T-helper 17 cell (primary cell): ENCODE measurements at places on chromosomes 6 and 20.

DNA sequence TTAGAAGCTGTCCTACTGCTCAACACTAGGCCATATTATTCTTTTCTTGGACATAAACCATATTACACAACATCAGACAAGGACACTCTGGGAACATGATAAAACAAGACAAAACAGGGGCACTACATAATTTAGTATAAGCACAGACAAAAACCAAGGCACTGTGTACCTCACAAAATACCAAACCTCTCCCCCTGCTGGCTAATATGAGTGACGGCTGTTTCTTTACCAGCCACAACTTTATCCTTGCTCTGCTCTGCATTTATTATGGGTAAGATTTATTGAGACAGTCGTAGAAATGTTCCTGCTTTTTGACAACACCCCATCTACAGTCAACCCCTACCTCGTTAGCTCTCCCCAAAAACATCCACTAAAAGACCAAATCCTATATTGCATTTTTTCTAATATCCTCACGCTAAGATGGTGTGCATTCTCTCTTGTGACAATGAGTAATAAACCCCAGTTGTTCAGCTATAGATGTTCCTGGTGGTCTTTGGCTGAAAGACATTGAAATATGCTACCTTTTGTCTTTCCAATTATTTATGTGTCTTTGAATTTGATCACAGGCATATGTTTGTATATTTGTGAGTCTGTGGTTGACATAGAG lies 23.8 kb upstream of the POLR1H start:
- DNase-seq: no peak

DNA sequence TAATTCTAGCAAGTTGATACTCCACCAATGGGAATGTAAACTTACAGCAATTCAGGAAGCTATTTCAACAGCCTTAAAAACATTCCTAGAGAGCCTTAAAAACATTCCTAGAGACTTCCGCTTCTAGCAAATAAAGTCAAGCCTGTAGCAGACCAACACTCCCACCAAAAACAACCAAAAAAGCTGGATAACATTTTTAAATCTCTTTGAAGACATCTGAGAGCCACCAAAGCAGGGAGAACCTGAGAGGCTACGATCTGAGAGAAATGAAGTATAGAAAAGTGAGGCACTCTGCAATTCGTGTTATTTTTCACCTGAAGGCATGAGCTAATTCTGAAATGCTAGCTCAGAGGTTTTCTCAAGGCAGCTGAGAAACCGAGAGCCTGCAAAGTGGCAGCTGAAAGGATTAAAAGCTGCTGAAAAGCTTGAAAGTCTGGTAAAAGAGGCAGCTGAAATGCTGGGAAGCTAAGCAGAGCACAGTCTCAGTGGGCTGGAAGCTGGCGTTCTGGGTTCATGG lies 20.9 kb downstream of the GPR63 start:
- DNase-seq: no peak

DNA sequence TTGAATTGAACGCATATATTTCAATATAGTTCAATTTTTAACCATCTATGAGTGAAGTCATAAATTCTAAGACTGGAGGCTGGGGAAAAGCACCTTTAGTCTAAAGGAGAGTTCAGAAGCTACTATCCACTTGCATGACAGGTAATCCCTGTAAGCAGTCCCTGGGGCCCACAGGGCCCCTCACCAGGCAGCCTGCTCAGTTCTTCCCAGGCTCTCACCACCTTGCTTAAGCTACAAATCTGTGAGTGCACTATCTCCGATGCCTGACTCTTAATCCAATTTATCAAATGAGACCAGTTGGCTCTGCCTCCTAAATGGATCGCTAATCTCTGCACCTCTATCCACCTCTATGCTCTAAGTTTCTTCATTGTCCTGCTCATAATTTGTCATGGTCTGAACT lies 413.8 kb downstream of the PTPRT start:
- no peak for DNase-seq

- no peak for DNase-seq
These were observed 246.1 kb downstream of the TFAP2C start for GRCh38 chr20:56875052-56875659.

GRCh38 chr6:105184921-105185320 lies 5.1 kb upstream of the POPDC3 start:
- DNase-seq: no peak
